ENCODE measurements at places on chromosomes 5 and 9.

DNA sequence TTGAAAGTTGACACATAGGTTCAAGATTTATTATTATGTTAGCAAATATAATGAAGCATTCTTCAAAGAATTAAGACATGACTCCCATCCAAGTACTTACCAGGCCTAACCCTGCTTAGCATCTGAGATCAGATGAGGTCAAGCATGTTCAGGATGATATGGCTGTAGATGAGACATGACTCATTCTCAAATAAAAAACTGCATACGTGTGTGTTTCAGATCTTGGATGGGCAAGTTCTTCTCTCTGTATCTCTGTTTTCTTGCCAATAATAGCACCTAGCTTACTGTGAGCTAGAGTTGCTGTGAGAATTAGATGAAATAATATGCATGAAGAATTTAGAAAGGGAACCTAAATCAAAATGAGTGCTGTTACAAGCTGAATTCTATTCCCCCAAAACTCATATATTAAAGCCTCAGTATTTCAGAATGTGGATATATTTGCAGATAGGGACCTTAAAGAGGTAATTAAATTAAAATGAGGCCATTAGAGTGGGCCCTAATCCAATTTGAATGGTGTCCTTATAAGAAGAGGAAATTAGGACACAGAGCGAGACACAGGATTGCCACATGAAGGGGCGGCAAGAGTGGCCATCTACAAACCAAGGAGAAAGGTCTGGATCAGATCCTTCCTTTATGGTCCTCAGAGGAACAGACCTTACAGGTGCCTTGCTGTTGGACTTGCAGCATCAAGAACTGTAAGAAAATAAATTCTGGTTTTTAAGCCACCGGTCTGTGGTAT lies 146.2 kb downstream of the MARCHF11 start:
- DNase-seq, result no peak

DNA sequence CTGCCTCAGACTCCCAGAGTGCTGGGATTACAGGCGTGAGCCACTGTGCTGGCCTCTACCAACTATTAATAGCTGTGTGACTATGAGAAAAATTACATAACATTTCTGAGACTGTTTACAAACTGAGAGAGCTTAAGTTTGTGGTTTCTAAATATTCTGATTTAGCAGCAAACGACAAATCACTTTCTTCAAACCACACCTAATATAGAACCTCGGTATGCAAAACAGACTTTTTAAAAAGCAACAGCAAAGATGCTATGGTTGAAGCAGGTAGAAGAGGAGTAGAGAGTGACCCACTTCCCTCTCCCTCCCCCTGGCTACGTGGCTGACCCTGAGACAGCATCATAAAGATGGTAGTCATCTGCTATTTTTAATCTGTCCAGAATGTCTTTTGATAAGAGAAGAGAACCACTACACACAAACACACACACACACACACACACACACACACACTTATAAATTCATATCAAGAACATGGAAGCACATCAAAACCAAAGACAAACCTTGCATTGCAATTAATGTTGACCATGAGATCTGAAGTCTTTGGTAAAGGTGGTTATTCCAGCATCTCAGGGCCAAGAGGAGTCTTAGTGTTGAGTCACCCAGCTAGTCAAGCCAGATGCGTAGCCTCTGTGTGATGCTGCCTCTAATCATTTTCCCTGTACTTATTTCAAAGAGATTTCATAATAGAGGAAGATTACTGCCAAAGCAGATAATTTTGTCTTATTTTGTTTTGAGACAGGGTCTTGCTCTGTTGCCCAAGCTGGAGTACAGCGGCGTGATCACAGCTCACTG lies 58.1 kb upstream of the TMEM215 start:
- no peak for DNase-seq

DNA sequence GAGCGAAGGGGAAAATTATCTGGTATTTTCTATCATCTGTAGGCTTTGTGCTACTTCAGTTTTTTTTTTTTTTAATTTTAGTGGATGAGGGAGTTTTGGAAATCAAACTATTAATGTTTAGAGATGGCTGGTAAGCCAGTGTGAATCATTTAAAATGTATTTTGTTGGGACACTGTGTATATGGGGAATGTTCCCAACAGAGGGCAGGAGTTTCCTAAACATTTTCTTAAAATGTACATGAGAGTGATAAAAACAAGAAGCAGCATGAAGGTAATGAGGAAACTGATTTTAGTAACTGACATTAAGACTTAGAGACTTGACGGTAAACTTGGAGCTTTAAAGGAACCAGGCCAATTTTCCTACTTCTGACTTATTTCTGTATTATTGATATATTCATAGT lies 68.2 kb upstream of the ITGA2 start:
- DNase-seq, result no peak

DNA sequence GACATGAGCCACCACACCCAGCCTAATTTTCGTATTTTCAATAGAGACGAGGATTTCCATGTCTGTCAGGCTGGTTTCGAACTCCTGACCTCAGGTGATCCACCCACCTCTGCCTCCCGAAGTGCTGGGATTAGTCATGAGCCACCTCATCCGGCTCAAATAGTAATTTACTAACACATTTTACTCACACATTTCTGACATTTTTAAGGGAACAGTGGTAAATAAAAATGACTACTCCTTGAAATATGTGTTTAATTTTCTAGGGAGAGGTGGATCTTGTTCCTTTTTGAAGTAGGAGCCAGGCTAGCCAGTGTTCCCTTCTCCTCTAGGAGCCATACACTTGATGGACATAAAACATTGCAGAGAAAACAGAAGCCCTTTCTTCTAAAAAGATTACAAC lies 55.2 kb upstream of the ERBIN start:
- DNase-seq, result no peak

DNA sequence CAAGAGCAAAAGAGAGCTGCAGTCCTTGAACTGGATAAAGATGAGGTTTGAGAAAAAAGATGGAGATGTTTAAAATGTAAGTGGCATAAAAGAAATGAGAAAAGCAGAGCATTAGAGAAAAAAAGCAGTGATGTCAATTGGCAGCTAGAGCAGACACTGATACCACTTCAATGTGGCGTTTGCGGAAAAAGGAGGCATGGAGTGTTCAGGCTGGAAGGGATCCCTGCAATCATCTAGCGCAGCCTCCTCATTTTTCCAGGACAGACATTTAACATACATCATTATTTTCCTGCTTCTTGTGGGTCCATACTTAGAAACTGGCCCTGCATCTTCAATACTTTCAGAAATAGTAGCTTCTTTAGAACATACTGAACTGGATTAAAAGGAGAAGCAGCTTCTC lies 563.8 kb downstream of the PTPRD start:
- DNase-seq, result no peak

- DNase-seq, result no peak
Measured at GRCh38 chr5:167867281-167867680, 424.2 kb upstream of the WWC1 start.

DNA sequence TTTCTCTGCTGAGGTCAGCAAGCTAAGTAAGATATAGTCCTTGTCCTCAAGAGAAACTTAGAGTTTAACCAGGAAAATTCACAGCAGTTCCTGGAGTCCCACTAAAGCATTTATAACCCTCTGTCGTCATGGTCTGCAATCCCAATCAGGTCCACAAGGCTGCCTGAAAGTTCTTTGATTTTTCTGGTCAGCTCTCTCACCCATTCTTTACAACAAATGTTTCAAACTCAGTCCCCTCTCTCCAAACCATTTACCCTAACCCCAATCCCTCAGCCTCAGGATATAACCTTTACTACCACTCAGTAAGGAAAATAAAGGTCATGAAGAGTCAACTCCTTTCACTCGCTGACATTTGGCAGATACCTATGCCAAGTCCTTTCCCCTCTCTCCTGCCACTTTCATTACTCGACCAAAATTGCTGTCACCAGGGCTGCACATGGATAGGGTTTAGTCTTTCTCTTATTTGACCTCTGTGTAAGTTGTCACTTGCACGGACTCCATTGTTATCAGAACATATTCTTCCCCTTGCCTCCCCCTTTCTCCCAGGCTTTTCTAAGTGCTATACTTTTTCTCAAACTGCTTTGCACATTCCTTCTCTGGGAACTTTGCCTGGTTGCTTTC lies 936.6 kb downstream of the NR2F1-AS1 start:
- DNase-seq, result no peak

Data from D721Med (cell line).